Activated CD4-positive, alpha-beta T cell treated with anti-CD3 and anti-CD28 coated beads, Interleukin-2, amount 50 U/mL, for 24 hours (primary cell): ENCODE measurements at places on chromosomes 3 and 15.

DNA sequence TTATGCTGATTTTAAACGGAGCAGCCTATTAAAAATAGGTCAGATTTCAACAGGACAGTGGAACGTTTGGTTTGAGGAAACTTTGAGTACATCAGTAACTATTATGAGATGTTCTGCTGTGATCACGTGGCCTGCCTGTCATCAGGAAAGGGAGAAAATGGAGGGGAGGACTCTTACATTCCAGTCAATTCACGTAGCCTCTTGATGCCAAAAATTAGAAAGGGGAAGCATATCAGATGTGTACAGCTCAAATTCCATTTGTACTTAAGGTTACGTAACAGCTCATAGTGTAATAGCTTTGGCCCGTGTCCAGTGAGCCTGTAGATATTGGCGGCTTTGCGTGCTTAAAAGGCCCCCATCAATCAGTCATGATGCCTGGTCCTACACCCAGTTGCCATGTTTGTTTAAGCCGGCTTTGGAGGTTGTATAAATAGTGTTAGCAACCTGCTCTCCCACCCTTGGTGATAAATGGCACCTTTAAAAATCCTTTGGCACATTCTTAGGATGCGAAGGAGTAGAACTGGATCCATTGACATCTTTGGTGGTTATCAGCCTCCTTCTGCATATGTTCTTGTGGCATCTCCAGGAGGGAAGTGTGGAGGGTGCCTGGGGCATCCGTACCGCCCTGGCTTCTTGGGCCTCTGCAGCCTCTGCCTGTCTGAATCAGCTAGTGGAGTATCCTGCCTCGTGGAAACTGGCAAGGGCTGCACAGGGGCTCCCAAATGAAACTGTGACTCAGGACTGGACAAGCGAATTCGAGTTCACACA, 163.9 kb downstream of the THSD4 start:
- DNase-seq, result no peak

GRCh38 chr3:122024800-122025199, 2.8 kb upstream of the ILDR1 start:
- no peak for DNase-seq

DNA sequence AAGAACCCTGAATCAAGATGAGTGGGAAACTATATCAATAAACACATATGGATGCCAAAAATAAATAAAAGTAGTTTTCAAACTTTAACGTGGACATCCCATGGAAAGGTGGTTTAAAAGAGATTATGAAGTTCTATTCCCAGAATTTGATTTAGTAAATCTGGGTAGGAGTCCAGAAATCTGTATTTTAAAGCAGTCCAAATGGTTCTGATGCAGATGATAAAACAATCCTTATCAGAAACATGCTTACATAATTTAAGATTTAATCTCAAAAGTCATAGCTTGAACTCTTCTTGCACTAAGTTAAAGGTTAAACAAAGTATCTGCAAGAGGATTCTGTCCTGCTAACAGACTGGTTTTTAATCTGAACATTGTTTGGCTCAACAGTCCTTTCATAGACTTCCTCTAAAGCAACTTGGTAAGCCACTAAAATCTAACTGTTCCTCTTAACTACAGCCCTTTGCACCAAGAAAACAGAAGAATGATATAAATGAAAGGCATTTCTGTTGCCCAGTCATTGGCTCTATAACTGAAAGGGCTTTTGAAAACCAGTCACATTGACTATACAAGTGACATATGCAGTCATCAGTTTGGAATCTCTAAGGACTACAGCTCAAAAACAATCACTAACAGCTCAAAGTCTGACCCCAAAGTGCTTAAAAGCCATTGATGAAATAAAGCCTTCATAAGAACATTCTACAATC, 23.4 kb upstream of the MAP4 start:
- no peak for DNase-seq

DNA sequence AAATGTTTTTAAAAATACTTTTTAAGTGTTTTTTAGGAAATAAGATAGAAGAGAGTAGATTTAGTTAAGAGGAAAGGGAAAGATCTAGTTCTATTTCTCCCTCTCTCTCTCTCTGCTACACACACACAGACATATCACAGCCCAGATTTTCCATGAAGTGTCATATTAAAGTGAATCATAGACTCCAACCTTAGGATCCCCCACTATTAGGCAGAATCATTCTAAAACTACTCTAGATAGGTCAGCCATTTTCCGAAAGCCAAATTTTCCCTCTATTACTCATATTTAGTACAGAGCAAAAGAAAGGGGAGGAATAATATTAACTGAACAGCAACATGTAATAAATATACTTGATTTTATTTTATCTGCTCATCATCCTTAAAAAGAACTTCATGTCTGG, 45.1 kb upstream of the RSL24D1 start:
- DNase-seq, result no peak

DNA sequence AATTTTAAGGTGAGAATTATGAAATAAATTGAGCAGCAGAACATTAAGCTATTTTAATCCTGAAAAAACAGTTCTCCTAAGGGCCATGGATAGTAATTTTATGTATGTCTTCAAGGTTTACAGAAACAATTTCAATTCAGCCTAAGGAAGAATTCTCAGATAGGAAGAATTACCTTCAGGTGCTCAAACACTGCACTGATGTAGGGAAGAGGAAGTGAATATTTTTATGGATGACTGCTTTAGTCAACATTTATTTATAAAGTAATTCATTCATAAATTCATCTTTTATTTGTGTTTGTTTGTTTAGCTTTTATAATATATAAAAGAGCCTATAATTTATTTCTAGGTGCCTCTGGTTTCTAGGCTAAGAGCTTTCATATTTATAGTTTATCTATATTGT, 620.7 kb downstream of the NAALADL2 start:
- DNase-seq, result no peak

- DNase-seq, result no peak
These were observed 64.7 kb downstream of the IGF1R start for GRCh38 chr15:98712845-98713584.

- DNase-seq, result no peak
These were observed 286.9 kb upstream of the TBL1XR1 start for GRCh38 chr3:177484206-177484605.

DNA sequence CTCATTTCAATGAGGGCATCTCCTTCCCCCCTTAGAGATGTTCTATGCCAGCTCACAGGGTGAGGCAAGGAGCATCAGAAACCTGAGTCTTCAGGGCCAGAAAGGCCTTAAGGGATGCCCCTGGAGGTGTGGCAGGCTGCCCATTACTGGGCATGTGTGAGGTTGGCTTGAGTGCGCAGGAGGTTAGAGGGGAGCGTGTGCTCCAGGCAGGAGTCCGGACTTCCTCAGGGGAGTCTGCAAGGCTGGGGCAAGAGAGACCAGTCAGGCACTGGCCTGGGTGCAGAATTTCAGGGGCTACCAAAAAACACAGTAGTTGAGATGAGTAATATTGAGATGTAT, 1.9 kb downstream of the LOXL1 start:
- no peak for DNase-seq

- no peak for DNase-seq
These were observed 53.4 kb downstream of the USP13 start for GRCh38 chr3:179706233-179706632.

- no peak for DNase-seq
These were observed 291.8 kb downstream of the NAALADL2 start for GRCh38 chr3:175150812-175151401.

- no peak for DNase-seq
These were observed 109.4 kb upstream of the ATP11B start for GRCh38 chr3:182683858-182684257.

- no peak for DNase-seq
These were observed 303.0 kb downstream of the PLOD2 start for GRCh38 chr3:145857956-145858355.

GRCh38 chr15:83310521-83311456, 26.3 kb upstream of the BNC1 start:
- DNase-seq, result no peak

GRCh38 chr15:77591968-77592613, 40.6 kb downstream of the LINGO1 start:
- no peak for DNase-seq

DNA sequence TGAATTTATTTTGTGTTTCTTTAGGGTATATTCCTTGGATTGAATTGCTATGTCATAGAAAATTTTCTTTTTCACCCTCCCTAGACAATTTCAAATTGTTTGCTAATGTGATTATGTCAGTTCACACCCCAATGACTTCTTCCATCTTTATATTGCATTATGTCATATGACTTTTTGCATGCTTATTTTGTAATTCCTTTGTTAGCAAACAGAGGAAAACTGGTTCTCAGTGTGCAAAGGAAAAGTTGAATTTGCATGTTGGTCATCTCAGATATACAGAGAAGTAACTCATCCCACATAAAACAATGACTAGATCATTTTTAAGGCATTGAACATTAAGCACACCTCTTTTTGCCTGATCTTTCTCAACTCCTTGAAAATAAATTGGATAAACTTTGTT, 3.3 kb upstream of the RNF13 start:
- DNase-seq, result no peak

DNA sequence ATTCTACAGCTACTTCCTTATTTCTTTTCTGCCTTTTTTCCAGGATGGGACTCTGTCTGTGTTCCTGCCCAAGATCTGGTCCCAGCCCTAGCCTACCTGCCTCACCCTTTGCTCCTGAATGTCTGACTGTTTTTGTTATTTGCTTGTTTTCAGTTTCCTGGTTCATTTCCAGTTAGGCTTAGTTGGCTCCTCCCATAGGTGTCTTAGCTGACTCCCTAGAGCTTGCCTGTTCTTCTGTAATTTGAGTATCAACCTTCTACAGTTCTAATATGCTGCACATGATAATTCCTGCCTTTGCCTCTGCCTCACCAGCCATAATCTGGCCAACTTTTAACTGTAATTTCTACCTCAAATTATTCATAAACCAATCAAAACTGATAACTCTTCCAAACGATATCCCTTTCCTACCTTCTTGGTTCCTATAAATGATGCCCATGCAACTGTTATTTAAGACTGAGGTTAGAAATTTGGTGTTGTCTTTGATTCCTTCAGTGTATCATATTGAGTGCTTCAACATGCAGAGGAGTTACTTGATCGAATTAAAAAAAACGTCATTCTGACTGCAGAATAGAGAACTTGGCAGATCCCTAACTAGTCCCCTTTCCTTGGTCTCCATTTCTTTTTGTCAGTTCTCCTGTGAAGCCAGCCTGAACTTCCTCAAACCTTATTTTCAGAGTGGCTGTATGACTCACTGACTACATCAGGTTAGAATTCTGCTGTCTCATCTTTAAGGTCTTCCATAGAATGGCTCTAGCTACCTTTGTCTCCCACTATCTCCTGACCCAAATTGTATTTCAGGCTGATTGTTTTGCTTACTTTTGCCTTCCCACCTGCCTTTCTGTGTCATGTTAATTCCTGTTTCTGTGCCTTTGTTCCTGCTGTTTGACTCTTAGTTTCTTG, 8.4 kb downstream of the GOLM2 start:
- no peak for DNase-seq

DNA sequence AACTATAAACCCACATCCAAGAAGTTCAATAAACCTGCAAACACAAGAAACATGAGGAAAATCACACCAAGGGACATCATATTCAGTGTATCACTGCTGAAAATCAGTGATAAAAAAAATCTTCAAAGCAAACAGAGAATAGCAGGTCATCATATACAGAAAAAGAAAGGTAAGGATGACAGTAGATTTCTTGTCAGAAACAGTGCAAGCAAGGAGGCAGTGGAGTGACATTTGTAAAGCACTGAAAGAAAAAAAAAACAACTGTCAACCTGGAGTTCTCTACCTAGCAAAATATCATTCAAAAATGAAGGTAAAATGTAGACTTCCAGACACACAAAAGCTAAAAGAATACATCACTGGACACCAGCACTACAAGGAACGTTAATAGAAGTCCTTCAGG, 71.5 kb downstream of the TRPC1 start:
- no peak for DNase-seq

GRCh38 chr3:43770426-43771103, 79.8 kb downstream of the ABHD5 start:
- DNase-seq, result peak; percentile 39

- no peak for DNase-seq
These were observed 3.7 kb upstream of the PLA2G4F start for GRCh38 chr15:42160136-42160535.

GRCh38 chr15:34010921-34011320, 28.1 kb downstream of the AVEN start:
- DNase-seq, result no peak

DNA sequence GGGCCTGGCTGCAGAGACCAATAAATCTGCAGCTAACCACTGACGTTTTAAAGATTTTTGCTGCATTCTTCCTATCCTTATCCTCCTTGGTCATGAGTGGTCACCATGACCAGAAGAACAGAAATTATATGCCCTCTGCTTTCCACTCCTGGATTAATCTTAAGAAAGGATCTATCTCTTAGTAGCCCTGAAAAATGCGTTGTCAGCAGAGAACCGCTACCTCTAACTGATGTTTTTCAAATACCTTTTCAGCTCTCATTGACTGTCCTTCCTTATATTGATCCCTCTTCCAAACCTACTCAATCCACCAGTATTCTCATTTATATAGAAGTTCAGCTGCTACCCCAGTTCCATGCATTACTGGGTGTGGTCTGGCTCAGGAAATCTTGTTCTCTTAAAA, 610.1 kb downstream of the MECOM start:
- DNase-seq, result no peak

GRCh38 chr15:38961456-38961855, 396.8 kb upstream of the RASGRP1 start:
- DNase-seq, result no peak

GRCh38 chr3:1843111-1843510, 255.6 kb upstream of the CNTN4 start:
- DNase-seq, result no peak

- no peak for DNase-seq
These were observed 989 bp upstream of the PPIB start for GRCh38 chr15:64163659-64164362.

- no peak for DNase-seq
These were observed 94.1 kb upstream of the MRPL3 start for GRCh38 chr3:131596884-131597283.

DNA sequence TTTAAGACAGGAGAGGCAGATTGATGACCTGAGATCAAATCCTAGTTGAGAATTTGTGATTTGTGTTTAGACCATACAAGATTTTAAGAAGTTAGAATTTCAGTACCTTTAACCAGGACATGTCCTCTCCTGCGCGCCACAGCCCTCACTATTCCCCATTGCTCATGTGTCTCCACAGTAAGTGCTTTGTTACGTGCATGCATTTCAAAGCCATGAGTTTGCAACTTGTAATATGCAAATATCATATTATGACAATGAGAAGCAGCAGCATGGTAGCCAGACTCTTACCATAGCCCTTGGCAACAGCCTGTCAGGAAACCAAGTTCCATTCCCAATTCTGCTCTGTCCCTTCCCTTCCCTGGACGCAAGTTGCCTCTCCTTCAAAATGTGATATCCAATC, 73.3 kb upstream of the ATP13A5 start:
- no peak for DNase-seq

DNA sequence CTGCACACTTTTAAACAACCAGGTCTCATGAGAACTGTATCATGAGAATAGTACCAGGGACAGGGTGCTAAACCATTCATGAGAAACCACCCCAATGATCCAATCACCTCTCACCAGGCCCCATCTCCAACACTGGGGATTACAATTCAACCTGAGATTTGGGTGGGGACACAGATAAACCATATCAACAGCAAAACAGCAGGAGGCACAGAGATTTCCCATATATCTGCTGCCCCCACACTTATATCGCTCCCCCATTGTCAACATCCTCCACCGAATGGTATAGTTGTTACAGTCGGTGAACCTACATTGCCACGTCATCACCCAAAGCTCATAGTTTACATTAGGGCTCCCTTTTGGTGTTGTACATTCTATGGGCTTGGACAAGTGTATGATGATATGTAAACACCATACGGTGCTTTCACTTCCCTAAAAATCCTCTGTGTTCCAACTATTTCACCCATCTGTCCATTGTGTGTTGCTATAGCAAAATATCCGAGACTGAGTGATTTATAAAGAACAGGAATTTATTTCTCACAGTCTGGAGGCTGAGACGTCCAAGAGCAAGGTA, 224.8 kb downstream of the FAM43A start:
- no peak for DNase-seq
